ENCODE measurements at places on chromosomes 16 and 17.

- DNase-seq, result no peak
Measured at GRCh38 chr16:24838554-24839266, 7.1 kb upstream of the SLC5A11 start.

DNA sequence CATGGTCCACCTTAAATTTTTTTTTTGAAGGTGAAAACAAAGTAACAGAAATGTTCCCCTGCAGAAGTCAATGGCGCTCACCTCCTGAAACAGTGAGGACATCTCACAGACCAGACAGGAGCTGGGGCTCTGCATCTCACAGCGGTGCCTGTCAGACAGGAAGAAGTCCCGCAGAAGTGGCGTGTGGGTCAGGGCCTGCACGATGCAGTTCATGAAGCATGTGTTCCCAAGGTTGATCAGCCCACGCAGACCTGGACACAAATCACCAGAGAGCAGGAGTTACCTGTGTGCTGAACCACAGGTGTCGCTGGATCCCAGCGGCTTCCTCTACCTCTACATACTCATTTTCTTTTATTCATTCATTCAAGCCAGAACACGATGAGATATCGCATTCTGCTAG, 24.9 kb downstream of the USP22 start:
- no peak for DNase-seq

- no peak for DNase-seq
Measured at GRCh38 chr16:70570967-70571570, 47.5 kb downstream of the SF3B3 start.

GRCh38 chr16:22337045-22337444, 37.4 kb downstream of the CDR2 start:
- DNase-seq, result no peak

GRCh38 chr16:4680673-4681470, 12.5 kb upstream of the NUDT16L1 start:
- no peak for DNase-seq

GRCh38 chr17:68700421-68700820, 99.3 kb upstream of the FAM20A start:
- no peak for DNase-seq

DNA sequence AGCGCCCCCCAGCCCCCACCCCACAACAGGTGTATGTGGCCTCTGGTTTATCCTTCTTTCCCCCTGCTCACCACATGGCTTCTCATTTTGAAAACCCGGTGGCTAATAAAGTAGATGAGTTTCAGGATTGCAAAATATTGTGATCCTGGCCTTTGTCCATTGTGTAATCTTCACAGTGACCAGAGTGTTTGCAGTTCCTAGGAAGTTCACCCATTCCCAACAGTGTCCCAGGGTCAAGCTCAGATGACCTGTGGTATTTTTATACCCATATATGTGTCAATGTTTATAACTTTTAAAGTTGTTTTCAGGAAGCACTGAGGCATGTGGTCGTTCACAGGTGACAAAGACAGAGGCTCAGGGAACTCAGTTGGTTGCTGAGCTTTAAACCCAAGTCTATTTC, 721.9 kb downstream of the WWOX start:
- DNase-seq, result no peak

DNA sequence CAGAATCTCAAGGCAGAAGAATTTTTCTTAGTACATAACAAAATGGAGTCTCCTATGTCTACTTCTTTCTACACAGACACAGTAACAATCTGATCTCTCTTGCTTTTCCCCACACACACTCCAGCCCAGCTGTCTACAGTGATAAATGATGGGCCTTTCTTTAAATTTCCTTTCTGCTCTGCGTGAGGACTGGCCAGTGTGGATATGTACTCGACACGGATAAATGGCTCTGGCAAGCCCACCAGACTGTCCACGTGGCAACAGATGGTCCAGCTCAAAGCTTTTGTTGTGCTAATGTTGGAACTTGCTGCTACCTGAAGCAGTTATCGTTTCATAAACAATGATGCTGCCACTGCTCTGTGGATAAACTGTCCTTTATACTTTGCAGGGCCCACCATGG, 410.7 kb downstream of the TMEM114 start:
- DNase-seq, result no peak

DNA sequence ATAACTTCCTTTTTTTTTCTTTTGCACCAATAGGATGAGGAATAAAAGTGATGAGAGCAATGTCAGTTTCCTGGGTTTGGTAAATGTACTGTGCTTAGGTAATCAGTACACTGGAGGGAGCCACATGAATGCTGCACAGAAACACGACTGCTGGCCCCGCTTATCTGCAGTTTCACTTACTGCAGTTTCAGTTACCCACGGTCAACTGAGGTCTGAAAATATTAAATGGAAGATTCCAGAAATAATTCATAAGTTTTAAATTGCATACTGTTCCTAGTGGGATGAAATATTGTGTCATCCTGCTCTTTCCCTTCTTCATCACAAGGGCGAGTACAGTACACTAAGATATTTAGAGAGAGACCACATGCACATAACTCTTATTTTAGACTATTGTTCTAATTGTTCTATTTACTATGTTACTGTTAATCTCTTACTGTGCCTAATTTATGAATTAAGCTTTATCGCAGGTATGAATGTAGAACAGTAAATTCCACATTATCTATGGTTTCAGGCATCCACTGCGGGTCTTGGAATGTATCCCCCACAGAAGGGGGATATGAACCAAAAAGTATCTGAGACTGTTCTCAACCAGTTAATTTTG, 6.4 kb upstream of the LGALS3BP start:
- no peak for DNase-seq

- DNase-seq, result no peak
Measured at GRCh38 chr17:40922239-40922638, 15.2 kb downstream of the KRT23 start.

DNA sequence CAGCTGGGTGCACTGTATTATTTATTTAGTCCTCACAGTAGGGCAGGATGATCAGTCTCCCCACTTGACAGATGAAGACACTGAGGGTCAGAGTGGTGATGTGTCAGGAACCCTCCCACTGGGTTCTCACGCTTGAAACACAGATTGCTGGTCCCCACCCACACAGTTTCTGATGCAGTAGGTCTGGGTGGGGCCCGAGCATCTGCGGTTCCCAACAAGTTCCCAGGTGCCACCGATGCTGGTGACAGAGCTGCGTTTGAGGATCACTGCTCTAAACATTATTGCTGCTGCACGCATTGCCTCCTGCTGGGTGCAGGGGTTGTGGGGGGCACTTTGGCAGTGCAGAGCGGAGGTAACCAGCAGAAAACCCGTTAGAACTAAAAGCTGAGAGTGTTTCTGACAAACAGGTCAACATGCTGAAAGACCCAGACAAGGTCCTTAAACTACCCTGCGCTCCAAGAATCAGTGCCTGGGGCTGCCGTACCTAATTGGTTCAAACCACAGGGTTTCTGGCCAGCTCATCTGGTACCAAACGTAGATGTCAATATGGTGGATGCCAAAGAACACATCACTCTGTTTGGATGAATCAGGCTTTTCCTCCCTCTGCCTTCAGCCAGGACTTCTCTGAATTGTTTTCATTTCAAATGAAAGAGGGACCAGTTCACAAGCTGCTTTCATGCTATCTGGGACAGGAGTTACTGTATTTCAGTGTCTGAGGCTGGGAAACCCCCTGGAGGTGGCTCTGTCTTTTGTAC, 76.0 kb downstream of the ABCC1 start:
- DNase-seq, result peak; percentile 65

DNA sequence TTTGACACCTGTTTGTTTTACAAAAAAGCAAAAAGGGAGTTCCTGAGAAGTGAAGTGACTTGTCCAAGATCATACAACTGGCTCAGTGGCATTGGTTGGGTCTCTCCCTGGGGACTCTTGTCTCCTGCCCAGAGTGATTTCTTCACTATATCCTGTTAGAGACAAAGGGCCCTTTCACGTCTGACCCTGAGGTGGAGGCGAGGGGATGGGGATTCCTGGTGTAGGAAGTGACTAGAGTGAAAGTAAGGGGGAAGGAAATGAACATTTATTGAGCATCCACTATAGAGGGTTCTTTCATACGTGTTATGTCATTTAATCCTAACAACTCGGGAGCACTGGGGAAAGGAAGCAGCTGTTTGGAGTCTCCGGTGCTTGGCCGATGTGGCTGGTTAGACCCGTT, 9.0 kb downstream of the ITGB3 start:
- DNase-seq, result no peak

DNA sequence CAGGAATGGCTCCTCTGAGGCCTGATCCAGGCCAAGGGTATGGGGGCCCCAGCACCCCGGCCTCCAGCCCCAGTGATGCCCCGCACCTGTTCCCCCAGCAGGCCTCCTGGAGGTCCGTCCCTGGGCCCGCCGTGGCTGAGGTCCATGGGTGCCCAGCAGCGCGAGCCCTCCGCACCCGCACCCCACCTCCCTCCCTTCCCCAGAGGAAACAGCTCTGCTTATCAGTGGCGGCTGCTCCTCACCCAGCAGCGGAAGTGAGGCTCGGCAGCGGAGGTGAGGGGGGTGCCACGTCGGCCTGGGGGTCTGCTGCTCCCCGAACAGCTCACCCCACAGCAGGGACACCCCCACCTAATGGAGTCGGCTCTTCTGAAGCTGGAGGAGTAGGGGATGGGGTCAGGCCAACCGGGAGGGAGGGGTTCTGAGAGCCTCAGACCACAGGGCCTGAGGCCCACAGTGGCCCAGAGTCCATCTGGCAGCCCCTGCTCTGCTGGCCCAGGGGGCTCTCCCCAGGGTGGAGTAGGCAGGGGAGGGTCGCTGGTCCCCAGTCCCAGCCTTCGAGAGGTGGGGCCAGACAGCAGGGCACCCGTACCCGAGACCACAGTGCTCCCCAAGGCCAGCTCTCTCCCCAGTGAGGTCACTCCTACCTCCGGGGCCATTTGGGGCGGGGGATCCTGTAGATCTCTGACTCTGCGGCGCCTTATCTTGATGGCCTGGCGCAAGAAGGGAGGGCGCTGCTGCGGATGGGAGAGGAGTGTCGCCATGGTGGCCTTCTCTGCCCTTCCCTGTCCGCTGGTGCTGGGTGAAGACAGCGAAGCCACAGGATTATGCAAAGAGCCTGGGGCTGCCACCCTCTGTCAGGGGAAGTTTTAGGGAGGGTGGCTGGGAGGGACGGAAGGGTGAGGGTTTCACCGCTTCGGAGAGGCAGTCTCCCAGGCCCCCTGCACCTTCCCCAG, at the start of gene UNC13D:
Gene UNC13D (minus strand): TSS at position 828 of the 953 bp plus-strand sequence. CDS start 67 bp downstream, at position 761.
- DNase-seq, result peak; percentile 63

- DNase-seq, result no peak
Measured at GRCh38 chr16:53456625-53457024, 22.4 kb downstream of the RBL2 start.

DNA sequence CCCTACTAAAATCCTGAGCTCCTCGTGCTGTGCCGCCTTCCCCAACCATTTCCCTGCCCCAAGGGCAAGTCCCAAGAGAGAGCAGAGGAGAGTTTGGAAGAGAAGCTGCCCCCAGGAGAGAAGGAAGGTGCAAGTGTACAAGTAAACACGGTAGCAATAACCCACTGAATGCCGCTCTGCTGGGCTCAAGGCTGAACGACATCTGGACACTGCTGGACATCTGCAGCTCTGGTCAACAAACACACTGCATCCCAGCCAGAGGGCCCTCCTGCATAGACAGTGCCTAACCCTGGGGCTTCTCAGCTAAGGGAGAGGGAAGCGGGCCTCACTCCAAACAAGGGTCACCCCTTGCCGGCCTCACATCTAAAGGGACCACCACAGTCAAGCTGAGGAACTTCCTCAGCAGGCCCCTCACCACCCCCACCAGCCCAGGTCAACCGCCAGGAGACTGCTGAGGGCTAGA, 12.7 kb downstream of the JUP start:
- no peak for DNase-seq

DNA sequence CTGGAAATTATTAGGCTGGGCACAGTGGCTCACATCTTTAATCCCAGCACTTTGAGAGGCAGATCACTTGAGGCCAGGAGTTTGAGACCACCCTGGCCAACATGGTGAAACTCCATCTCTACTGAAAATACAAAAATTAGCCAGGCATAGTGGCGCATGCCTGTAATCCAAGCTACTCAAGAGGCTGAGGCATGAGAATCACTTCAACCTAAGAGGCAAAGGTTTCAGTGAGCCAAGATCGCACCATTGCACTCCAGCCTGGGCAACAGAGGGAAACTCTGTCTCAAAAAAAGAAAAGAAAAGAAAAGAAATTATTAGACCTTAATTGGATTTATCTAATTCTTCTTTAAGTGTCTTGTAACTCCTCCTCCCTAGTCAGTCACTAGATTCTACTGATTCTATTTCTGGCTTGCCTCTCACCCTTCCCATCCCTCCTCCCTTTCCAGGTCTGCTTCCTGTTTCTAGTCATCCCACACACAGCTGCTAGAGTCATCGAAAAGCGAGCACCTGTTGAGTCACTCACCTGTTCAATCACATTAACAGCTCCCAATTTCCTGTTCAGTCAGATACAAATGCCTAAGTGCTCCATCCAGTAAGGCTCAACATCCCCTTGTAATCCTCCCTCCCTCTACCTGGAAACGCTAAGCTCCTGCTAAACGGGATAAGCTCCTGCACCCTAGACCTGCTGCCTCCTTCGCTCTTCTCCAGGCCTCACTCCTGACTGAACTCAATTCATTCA, 34.6 kb downstream of the ERN1 start:
- DNase-seq, result no peak

All from stimulated activated CD4-positive, alpha-beta T cell treated with anti-CD3 and anti-CD28 coated beads, Interleukin-2, amount 100 ng/mL, for 24 hours (primary cell).